CD4-positive, alpha-beta memory T cell (primary cell): ENCODE measurements at places on chromosomes 6 and 20. TPM values are rescaled to one million over a fixed set of nuclear protein-coding genes. Genes with fewer than 3 reads are reported as not detected.

C20orf202 gene
- 0.20 TPM for total RNA-seq

DNA sequence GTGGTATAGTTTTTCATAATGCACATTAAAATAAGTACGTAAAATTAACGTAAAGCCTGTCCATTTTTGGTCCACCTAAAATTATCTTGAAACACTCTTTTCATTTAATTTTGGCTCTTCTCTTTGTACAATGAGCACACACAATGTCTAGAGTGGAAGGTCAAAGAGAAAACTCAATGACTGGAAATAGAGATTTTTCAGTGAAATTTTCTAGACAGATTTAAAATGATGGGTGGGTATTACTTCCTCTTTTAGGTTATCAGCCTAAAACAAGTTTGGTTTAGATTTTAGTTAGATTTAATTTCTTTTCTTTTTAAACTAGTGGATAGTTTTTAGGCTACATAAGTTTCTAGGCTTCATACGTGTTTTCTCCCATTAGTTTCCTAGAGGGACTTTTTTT lies 24.9 kb downstream of the DSE start:
- no peaks in the 10 kb centered on the region for H3K36me3 ChIP-seq
- no peak for DNase-seq
- peaks cover 30% of the 10 kb centered on the region for H3K4me1 ChIP-seq
- no peaks in the 10 kb centered on the region for H3K27me3 ChIP-seq
- no peak overlapping the region for H3K27ac ChIP-seq

DNA sequence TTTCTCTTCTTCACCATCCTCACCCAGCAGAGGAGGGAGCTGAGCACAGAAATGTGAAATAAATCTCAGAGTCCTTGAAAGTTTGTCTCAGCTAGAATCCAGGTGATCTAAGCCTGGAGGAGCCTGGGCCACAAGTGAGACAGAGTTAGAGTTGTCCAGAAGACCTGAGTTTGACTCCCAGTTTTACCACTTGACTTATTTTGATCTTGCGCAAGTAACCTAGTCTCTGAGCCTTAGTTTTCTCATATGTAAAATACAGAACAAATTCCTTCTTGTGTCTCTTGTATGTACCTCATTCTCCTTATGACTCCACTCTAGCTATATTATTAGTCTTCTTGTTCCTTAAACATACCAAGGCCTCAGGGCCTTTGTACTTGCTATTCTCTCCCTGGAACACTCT lies 36.7 kb downstream of the RALY start:
- no peak overlapping the region for H3K4me3 ChIP-seq
- no peak for DNase-seq
- H3K27ac ChIP-seq = no peak overlapping the region
- H3K4me1 ChIP-seq = peaks cover 44% of the 10 kb centered on the region
- H3K36me3 ChIP-seq = peaks cover 16% of the 10 kb centered on the region
- H3K27me3 ChIP-seq = no peaks in the 10 kb centered on the region

DNA sequence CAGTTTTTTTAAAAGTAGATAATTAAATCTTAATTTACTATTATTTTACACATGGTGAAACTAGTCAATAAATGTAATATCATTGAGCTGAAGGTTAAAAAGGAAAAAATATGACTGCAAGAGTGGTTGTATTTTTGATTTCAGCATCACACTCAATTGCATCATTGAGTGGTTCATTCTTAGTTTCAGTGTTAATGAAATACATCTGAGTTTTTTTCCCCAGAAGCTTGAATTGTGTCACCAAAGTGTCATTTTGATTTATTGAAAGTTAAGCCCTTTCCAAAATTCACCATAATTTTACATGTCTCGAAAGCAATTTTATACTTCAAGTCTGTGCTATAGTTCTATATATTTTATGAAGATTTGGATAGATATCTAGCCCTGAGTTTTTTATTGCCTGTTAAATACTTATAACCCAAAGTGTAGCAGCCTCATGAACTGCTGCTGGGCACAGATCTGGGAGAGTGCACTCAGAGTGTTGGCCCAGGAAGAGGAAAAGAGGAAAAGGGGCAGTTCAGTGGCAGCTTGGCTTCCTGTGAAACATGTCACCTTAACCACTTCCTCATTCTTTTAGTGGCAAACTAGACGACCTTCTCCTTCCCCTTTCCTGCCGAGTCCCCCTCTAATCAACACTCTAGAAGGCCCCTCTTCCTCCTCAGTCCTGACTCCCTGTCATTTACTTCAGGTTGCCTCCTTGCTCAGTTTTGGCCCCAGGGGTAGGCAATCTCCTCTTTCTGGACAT lies 140.7 kb downstream of the ESR1 start:
- DNase-seq = no peak
- peaks cover 8% of the 10 kb centered on the region for H3K4me1 ChIP-seq
- H3K36me3 ChIP-seq = no peaks in the 10 kb centered on the region

GRCh38 chr20:1858871-1859270 lies 36.3 kb upstream of the SIRPA start:
- H3K4me1 ChIP-seq = no peaks in the 10 kb centered on the region
- DNase-seq = no peak
- no peaks in the 10 kb centered on the region for H3K27me3 ChIP-seq
- H3K4me3 ChIP-seq = no peak overlapping the region
- no peaks in the 10 kb centered on the region for H3K36me3 ChIP-seq
